ENCODE measurements at places on chromosomes 6 and 20.

DNA sequence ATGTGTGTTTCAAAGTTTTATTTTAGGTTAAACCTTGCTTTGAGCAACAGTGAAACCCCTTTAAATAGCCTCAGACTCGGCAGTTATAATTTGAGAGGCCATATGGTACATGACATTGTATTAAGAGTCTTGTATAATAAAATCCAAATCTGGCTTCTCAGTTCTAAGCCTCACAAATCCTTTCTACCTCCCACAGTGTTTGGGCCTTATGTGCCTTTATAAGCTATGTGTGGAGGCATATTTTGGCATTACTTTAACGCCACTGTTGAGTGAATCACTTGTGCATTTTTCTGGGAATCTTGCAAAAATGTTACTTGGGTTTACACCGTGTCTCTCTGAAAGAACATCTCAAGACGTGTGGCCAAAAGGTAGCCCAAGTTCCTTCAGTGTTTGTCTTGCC lies 152.4 kb downstream of the COL9A1 start:
- DNase-seq, result no peak

DNA sequence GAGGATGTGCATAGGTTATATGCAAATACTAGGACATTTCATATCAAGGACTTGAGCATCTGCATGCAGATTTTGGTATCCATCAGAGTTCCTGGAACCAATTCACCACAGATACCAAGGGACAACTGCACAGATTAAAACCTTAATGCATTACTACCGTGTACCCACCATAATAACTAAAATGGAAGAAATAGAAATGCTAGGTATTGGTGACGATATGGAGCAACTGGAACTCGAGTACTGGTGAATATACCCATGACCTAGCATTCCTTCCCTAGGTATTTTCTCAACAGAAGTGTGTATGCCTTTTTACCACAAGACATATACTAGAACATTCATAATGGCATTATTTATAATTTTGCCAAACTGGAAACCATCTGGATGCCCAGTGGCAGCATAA lies 18.5 kb downstream of the KCNS1 start:
- no peak for DNase-seq

DNA sequence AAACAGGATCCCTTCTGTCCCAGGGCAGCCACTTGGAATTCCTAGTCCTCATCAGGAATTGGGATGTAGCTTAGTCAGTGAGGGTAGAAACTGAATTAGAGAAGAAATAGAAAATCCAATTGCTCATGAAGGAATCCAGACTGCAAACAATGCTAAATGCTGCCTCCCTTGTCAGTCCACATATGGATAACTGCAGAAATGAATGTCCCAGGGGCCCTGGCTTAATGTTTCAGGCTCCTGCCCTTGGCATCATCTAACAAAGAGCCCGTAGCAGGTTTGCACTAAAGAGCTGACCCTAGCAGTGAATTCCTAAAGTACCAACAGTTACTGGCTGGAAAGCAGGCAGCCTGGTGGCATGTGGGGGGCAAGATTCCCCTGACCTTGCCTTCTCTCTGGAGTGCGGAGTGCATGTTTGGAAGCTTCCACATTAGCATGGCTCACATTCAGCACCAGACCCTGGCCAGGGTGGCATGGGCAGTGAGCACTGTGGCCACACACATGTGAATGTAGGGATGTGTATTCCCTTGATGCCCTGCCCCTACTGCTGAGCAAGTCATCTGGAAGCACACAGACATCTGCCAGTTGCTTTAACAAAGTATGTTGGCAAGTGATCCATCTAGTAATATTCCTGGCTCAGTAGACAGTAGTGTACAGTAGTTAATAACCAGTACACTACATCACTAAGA lies 394.5 kb downstream of the CDC5L start:
- no peak for DNase-seq

DNA sequence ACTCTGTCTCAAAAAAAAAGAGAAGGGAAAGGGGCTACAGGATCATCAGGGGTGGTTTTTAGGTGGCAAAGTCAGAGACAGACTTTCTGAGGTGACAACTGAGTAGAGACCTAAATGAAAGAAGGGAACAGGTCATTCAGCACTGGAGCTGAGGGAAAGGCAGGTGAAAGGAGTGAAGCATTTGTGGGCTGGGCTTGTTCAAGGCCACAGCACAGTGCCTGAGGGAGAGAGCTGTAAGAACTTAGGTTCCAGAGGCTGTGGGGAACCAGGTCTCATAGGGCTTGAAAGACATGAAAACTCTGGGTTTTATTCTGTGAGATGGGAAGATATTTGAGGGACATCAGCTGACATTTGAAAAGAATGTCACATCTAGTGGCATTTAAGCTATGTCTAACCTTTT lies 20.8 kb downstream of the KATNA1 start:
- no peak for DNase-seq

DNA sequence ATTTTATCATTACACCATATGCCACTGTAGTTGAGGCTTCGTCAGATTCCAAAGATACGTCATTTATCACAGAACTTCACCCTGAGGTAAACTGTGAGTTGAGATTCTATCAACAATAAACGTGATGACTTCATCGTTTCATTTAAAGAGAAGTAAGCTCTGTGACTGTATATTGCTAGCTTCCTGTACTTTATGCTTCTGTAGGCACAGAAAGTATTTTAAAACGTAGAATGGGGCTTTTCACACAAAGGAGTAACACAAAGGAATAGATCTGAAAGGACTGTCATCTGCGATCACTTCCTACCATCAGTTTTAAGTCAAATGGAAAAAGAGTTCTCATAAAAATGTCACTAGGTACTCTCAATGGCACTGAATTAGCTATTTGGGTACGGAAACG lies 234.4 kb upstream of the MCHR2 start:
- peak; percentile 7 for DNase-seq

- DNase-seq, result peak; percentile 65
These were observed 114.9 kb downstream of the AKAP7 start for GRCh38 chr6:131250122-131250521.

DNA sequence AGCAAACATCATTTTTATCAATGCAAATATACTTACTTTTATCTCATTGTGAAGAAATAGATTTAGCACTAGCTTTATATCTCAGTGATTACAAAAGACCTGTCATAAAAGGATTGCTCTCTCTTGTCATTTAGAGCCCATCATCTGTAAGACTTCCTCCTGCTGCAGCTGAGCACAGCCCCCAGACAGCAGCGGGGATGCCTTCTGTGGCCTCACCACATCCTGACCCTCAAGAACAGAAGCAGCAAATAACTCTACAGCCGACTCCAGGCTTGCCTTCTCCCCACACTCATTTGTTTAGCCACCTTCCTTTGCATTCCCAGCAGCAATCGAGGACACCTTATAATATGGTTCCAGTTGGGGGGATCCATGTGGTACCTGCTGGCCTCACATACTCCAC lies 127.0 kb upstream of the EDN1 start:
- no peak for DNase-seq

DNA sequence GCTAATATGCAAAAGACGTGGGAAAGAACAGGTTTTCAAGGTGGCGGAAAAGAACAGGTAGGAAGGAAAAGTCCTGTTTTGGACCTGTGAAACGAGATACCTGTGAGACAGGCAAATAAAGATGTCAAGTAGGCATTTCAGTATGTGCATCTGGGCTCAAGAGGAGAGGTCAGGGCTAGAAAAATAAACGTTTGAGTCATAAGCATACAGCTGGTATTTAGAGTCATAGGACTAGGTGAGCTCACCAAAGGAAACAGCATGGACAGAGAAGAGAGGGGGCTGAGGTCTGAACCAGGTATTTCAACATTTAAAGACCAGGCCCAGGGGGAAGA lies 14.9 kb downstream of the MTFR2 start:
- DNase-seq, result peak; percentile 62

All from astrocyte of the spinal cord (primary cell).